ENCODE measurements at places on chromosomes 4 and X.

GRCh38 chr4:76198411-76199237, 15.0 kb downstream of the SCARB2 start:
- peak; percentile 80 for DNase-seq

DNA sequence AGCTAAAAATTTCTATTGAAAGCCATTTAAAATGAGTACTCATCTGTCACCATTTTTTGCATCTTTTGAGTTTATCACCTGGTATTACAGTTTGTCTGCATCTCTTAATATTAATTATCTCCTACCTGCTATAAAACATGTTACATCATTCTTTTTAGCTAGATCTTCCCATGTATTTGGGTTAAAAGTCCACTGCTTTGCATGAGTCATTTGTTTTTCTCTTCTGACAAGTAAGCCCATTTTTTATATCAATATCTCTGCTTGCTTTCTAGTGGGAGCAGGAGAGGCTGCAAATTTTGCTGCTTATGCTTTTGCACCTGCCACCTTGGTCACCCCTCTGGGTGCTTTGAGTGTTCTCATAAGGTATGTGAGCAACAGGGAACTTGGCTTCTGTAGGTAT, 16.1 kb downstream of the NIPAL1 start:
- no peak for DNase-seq

DNA sequence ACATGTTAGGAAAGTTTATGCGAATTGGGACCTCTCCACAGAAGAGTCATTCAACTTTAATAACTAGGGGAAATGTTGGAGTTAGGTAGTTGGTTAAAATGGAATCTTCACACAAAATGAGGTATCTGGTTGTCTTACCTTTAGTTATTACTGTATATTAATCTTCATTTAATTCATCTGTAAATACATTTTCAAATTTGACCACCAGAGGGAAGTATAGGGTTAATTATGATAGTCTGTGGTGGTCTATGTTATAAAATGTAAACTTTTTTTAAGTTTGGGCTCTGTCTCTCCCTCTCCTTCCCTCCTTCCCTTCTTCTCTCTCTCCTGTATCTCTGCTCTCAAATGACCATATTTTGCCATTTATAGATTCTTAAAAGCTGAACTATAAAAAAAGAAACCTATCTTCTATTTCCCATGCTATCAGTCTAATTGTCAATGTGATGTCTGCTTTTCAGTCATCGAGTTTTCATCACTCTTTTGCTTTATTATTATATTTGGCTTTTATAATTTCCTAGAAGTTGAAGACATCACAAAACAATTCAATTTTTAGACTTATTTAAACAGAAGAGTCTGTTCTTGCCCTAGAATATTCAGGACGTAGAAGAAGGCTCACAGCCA, 49.8 kb downstream of the TMEM144 start:
- peak; percentile 33 for DNase-seq

DNA sequence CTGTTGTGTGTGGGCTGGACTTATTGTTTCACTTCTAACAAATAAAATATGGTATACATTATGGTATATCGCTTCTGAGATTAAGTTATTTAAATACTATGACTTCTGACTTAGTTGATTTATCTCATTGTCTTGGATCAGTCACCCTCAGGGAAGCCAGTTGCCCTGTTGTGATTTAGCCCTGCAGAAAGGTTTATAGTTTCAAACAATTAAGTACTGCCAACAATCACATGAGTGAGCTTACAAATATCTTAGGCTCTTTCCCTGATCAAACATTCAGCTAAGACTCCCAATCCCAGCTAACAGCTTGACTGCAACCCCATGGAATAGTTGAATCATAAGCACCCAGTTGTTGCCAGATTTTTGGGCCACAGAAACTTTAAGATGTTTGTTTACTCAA, 85.4 kb downstream of the MAGEC1 start:
- no peak for DNase-seq

- no peak for DNase-seq
These were observed 638.7 kb downstream of the PCDH18 start for GRCh38 chr4:136893573-136893972.

DNA sequence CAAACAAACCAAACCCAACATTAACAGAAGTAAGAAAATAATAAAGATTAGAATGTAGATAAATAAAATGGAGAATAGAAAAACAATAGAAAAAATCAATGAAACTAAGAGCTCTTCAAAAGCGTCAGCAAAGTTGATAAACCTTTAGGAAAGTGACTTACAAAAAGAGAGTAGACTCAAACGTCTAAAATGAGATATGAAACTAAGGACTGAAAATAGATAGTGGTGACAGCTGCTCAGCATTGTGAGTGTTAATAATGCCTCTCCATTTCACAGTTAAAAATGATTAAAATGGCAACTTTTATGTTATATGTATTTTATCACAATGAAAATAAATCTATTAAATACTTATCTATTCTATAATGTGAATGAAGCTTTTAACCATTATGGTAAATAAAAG, 125.7 kb upstream of the CPXCR1 start:
- no peak for DNase-seq

DNA sequence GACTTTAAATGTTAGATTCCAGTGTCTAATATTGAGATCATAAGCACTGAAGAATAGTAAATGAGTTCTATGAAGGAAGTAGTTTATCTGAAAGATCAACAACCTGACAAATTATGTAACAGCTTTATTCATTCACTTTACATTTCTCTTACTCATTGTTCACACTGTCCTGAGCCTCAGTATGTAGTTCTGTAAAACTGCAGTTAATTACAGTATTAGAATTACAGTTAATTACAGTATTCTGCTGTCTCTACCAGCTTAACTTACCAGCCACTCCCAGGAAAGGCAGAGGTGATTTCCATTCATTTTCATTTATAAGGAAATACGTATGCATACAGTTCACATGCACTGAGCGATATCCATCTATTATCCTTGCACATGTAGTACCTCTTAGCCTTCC, 32.7 kb downstream of the NFKB1 start:
- peak; percentile 33 for DNase-seq

GRCh38 chr4:78749258-78749971, 26.7 kb upstream of the BMP2K start:
- no peak for DNase-seq

DNA sequence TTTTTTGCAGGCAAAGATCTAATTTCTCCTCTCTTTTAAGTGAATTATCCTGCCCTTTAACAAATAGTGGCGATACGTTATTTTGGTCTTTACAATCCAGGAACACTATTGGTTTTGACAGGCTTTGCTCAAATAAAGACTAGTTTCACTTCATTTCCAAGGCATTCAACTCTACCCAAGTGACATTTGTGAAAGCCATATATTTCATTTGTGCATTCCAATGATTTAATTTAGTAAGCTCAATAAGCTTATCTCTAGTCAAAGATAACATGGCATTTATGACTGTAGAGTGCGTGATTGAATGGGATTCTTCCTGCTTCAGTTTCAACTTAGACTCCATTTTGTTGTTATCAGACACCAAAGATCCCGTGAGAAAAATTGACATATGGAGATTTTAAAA, 959.8 kb downstream of the ADGRL3 start:
- DNase-seq: no peak

- no peak for DNase-seq
These were observed 45.8 kb downstream of the EVC2 start for GRCh38 chr4:5662555-5662954.

DNA sequence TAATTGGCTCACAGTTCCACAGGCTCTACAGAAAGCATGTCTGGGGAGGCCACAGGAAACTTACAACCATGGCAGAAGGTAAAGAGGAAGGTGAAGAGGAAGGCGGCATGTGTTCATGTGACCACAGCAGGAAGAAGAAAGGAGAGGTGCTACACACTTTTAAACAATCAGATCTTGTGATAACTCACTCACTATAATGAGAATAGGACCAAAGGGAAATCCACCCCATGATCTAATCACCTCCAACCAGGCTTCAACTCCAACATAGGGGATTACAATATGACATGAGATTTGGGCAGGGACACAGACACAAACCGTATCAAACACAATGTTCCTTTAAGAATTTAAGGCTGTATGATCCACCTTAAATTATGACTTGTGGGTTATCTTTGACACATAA, 10.5 kb upstream of the PGM2 start:
- DNase-seq: no peak

All from NCI-H146 (cell line).